ENCODE measurements at places on chromosomes 3 and 15. TPM values are rescaled to one million over a fixed set of nuclear protein-coding genes. Genes with fewer than 3 reads are reported as not detected.

FSTL1 gene
- total RNA-seq: 42.8 TPM

PLD1 gene
- total RNA-seq: 7.3 TPM

SAMMSON gene
- not detected for total RNA-seq

TEX9 gene
- total RNA-seq: 3.1 TPM

CLDN18 gene
- not detected for total RNA-seq

CPNE9 gene
- 0.30 TPM for total RNA-seq

TMA7 gene
- 267 TPM for total RNA-seq

DISP2 gene
- total RNA-seq: 1.9 TPM

CCDC33 gene
- 6.8 TPM for total RNA-seq

MED12L gene
- 0.45 TPM for total RNA-seq

SNTN gene
- not detected for total RNA-seq

SIDT1 gene
- 0.46 TPM for total RNA-seq

ERICH6 gene
- not detected for total RNA-seq

SLC7A14 gene
- total RNA-seq: not detected

AADACL2 gene
- total RNA-seq: not detected

USP3 gene
- 43.6 TPM for total RNA-seq

PTX3 gene
- total RNA-seq: 1.8 TPM

CTXND1 gene
- not detected for total RNA-seq

LHFPL4 gene
- 0.05 TPM for total RNA-seq

GOLGA6L9 gene
- 2.6 TPM for total RNA-seq

CYP1A2 gene
- not detected for total RNA-seq

MNS1 gene
- total RNA-seq: 2.6 TPM

SERINC4 gene
- total RNA-seq: 0.08 TPM

SLITRK3 gene
- total RNA-seq: not detected

B3GALNT1 gene
- total RNA-seq: 0.17 TPM

IFT57 gene
- 43.5 TPM for total RNA-seq

TARS3 gene
- total RNA-seq: 7.1 TPM

SENP7 gene
- total RNA-seq: 2.2 TPM

MESP2 gene
- total RNA-seq: 0.24 TPM

CLDN16 gene
- 0.03 TPM for total RNA-seq

XCR1 gene
- total RNA-seq: not detected

SCAPER gene
- 4.4 TPM for total RNA-seq

FAM98B gene
- total RNA-seq: 8.7 TPM

CCR8 gene
- not detected for total RNA-seq

Data from A549 treated with Hydrocortisone at 1 μM for 4 hours (cell line).